Stimulated activated naive CD8-positive, alpha-beta T cell treated with anti-CD3 and anti-CD28 coated beads, Interleukin-15, amount 100 ng/mL, for 72 hours (primary cell): ENCODE measurements at places on chromosomes 3 and 15.

DNA sequence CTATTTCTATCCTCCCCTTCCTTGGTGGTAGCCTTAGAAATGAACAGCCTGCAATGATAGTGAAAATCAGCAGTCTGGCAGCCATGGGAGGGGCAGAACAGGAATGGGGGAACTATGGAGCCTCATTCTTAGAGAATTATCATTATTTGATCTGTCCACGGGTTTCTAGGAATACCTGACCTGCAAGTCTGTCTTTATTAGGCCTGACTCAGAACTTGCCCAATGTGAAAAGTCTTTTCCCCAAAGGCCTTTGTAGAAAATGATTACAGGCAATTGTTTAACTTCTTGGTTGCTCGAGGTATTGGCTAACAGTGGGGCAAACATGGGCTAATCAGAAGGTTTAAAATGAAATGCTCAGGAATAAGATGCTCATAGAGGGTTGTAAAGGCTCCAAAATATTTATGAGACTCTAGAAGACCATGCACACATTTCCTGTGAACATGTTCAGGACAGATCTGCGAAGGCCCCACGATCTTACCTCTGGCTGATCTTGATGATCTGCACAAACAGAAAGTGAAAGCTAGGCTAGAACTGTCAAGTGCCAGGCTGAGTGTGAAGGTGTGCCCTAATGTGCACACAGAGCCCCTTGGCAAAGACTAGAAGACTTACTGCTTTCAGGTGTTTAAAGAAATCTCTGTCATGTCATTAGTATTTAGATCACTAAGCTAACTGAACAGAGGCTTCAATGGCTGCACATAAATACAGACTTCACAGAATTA lies 39.6 kb upstream of the LAMP3 start:
- DNase-seq: no peak

DNA sequence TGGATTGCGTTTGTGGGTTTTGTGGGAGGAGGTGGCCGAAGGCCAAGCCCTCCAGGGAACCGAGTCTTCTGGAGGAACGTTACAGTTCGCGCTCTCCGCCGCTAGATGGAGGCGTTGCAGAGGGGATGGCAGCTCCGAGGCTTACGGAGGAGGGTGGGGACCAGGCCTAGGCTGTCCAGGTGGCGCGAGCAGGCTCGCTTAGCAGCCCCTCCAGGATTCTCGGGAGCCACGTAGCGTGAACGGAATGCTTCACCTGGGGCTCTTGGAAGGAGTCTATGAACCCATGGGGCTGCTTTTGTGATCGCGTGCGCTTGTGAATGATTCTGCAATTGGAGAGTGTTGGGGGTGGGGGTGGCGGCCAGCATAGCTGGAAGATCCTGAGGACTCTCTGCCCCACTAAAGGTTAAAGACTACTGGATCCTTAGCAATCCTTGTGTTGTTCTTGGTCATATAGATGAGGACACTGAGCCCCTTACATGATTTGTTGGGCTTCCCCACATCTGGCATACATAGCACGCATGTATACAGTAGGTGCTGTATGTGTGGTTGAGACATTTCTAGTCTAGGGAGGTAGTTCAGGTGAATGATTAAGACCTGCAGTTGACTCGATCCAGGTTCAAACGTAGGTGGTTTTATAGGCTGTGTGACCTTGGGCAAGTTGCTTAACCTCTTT lies 25.7 kb downstream of the FAM3D start:
- DNase-seq: peak; percentile 57

DNA sequence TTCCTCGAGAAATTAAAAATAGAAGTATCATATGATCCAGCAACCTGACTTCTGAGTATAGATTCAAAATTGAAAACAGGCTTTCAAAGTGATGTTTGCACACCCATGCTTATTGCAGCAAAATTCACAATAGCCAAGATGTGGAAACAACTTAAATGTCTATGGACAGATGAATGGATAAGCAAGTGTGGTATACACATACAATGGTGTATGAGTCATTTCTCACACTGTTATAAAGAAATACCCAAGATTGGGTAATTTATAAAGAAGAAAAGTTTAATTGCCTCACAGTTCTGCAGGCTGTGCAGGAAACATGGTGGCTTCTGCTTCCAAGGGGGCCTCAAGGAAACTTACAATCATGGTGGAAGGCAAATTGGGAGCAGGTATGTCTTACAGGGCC lies 100.8 kb downstream of the KLF13 start:
- no peak for DNase-seq

- DNase-seq: no peak
Observed at GRCh38 chr3:53583161-53583690, 88.8 kb downstream of the CACNA1D start.

GRCh38 chr3:197019535-197019934 lies 10.1 kb downstream of the MELTF start:
- no peak for DNase-seq

- DNase-seq: no peak
Observed at GRCh38 chr3:122111974-122112373, 56.8 kb downstream of the CD86 start.

GRCh38 chr15:81492331-81492968 lies 118.4 kb upstream of the TMC3 start:
- no peak for DNase-seq

GRCh38 chr3:42710323-42711021 lies 7.9 kb upstream of the HHATL start:
- DNase-seq: peak; percentile 3

DNA sequence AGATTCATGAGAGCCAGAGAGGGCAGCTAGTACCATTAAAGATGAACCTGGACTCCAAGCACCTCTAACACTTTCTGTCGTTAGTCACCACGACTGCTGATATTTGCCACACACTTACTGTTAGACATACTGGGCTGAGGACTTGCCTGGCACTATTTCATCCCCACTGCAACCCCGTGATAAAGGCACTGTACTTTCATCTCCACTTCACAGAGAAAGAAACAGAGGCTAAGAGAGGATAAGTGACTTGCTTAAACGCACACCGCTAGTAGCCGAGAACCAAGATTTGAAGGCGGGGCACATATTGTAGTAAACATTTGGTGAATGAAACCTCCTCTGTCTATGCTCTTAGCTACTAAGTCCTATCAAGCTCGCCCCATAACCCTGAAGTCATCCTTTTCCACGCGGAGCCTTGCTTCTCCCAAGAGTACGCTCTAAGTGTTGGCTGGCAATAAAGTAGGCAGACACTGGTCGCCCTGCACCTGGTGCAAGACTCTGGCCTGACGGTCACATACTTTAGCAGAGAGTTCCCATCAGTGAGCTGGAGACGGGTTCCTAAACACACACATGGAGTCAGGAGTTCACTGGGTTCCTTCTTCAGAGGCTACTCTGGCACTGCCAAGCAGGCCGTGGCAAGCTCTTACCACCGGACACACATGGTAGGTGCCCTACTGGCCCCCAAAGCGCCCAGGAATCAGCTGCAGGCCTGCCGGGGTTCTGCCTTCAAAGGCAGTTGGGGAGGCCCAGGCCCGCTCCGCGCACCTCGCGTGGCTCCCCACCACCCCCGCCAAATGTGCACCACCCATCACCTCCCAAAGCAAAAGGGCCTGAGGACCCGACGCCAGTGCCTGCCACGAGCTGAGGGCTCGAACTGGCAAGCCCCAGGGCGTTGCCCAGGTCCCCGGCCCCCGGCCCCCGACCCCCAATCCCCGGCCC lies 951 bp downstream of the POMGNT2 start:
- DNase-seq: peak; percentile 37

DNA sequence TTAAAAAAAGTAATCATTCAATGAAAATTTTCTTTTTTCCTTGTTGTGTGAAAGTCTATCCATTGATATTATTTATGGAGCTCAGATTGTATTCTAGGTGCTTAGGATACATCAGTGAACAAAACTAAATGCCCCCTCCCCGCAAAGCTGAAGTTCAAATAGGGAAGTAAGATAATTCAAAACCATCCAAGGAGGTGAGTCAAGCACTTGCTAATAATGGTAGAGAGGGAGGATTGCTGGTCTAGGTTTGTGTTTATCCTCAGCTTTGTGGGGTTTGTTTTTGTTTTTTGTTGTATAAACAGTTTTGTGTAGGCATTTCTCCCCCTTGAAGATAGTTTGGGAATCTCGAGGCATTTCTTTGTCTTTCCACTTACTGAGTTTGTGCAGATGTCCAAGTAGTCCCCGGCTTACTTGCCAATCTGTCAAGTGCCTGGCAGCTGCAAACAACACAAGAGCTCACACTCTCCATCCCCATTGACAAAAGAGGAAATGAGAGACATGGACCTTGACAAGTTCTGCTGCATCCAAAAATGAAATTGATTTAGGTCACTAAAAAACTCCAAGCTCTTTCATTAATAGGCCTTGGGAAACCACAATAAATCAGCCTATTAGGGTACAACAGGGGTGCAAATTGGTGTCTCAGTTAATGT lies 575.8 kb upstream of the TBL1XR1 start:
- DNase-seq: no peak

DNA sequence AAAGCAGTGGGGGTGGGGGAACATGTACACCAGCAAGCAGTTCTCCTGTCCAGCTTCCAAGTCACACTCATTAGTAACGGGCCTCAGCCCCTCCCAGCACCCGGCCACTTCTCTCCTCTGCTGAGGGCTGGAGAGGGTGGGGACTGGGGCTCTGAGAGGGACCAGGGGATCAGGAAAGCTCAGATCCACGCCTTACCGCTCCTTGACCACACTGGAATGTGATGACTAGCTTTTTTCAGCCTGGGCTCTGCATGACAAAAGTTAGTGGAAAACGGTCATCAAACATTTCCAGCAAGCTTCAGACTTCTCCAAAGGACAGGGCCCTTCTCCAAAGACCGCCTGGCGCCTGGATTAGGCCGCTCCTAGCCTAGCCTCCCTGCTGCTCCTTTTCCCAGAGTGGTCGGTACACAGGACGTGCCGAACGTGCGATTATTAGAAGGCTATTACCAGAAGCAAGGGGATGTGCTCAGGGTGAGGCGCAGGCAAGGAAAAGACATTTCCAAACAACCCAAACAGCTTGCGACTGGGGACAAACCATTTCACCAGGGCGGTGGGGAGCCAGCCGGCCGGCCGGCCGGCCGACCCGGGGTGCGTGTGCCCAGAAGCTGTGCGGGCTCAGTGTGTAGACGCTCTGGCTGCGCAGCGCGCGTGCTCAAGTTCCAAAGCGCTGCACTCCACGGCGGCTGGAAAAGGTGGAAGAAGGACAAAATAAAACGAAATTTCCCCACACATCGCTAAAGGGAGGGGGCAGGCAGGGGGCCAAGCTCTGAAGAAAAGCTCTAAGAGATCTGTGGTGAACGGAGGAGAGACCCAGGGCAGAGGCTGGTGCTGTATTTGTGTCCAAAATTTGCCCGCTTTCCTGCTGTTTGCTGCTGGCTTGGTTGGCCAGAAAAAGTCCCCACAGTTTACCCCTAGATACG lies 51.0 kb upstream of the SSR3 start:
- DNase-seq: no peak

DNA sequence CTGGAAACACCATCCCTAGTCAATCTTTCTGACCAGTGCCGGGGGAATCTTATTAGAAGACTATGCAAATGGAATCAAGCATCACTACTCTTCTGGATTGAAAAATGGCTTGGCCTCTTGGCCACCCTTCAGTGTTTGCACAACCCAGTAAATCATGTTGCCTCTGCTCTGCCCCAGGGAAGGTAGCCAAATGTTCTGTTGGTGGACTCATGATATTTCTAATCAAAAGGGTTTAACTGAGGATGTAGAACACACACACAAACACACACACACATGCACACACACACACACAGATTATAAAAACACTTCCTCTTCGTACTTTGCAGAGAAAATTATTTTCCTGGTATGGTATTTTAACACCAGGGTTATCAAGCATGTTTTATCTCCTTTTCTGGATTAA lies 7.9 kb downstream of the RBP2 start:
- no peak for DNase-seq

GRCh38 chr3:138187296-138188012 lies at the start of gene ARMC8:
TSS of gene ARMC8 (plus strand) at chr3:138187301. CDS start at chr3:138187555, 254 bp downstream.
- DNase-seq: no peak

- no peak for DNase-seq
Observed at GRCh38 chr3:16769525-16769924, 115.2 kb upstream of the PLCL2 start.

DNA sequence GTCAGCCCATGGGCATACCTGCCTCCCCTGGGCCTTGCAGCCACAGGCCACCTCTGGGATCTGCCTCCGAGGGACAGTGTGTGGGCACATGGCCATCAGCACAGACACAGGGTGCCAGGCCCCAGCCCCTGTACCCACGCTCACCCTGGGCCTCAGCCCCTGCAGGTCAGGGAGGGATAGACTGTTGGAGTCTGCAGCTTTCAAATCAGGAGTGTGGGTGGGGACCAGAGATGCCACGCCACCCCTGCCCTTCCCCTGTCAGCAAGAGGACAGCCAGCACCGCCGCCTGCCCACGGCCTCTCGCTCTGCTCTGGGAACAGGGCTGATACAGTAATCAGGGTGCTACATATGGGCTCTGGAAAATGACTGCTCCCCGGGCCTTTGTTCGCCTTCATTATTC lies 72.7 kb downstream of the DNAJB8 start:
- no peak for DNase-seq

GRCh38 chr15:73368301-73369136 lies at the start of gene HCN4:
TSS of gene HCN4 (minus strand) at chr15:73368958. CDS start at chr15:73368270, 688 bp downstream.
- DNase-seq: no peak

- no peak for DNase-seq
Observed at GRCh38 chr3:132569153-132569552, 27.9 kb upstream of the ACKR4 start.

DNA sequence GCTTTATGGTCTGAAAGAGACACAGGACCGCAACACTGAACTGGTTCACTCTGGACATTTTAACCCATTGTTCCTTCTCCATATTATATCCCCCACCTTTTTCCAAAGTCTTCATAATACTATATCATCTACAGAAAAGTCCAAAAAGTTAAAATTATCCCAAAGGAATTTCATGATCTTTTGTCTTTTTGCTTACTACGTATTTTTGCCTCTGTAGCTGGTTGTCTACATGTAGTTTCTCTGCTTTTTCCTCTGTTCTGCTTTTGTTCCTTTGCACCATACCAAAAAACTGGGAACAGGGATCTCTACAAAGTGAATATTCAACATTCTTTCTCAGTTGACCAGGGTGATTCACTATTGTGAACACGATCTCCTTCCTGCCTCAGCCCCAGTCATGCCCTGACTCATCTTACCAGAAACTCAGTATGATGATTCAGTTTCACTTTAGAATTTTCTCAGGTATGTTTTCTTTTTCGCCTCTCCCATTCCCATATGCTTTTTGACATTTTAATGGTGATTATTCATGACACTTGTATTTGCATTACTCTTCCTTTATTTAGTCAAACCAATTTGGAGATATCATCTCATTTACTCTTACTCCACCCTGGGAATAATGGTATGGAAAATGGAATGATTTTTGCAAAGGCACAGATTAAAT lies 14.5 kb downstream of the EMC4 start:
- peak; percentile 36 for DNase-seq

DNA sequence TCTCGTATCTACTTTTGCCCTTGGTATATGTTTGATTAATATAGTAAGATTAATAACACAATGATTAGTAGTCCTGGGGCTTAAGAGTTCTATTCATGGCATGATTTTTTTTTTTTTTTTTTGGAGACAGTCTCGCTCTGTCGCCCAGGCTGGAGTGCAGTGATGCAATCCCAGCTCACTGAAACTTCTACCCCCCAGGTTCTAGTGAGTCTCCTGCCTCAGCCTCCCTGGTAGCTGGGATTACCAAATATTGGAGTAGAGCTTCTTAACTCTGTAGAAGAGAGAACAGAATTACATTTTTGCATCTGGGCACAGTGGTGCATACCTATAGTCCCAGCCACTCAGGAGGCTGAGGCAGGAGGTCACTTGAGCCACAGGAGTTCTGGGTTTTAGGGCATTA lies 58.9 kb downstream of the RAB7A start:
- no peak for DNase-seq
